Activated gamma-delta T cell treated with anti-CD3 and anti-CD28 coated beads, Interleukin-2, amount 50 U/mL, for 16 hours (primary cell): ENCODE measurements at places on chromosomes 2 and 18.

GRCh38 chr2:11370377-11371091 is 26.1 kb upstream of the ROCK2 start:
- no peak for DNase-seq

DNA sequence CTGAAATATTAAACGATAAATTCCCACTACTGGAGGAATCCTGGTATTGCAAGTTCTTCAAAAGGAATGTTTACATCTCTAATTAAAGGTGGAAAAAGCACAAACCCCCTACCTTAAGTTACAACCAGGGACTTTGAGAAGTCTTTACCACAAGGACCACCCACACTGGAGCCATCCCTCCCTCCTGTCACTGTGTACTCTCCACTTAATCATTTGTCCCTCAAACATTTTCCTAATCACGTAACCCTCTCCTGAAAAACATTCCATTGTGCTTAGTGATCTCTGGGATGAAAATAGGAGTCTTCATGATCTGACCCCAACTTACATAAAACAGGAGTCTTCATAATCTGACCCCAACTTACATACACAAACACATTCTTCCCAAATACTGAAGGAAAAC is 85.7 kb downstream of the SUCLG1 start:
- no peak for DNase-seq

- no peak for DNase-seq
These were observed 74.7 kb upstream of the MAP4K3 start for GRCh38 chr2:39511605-39512433.

- no peak for DNase-seq
These were observed 480.2 kb upstream of the CHST9 start for GRCh38 chr18:27665264-27665799.
